ENCODE measurements at places on chromosomes 16 and 17.

DNA sequence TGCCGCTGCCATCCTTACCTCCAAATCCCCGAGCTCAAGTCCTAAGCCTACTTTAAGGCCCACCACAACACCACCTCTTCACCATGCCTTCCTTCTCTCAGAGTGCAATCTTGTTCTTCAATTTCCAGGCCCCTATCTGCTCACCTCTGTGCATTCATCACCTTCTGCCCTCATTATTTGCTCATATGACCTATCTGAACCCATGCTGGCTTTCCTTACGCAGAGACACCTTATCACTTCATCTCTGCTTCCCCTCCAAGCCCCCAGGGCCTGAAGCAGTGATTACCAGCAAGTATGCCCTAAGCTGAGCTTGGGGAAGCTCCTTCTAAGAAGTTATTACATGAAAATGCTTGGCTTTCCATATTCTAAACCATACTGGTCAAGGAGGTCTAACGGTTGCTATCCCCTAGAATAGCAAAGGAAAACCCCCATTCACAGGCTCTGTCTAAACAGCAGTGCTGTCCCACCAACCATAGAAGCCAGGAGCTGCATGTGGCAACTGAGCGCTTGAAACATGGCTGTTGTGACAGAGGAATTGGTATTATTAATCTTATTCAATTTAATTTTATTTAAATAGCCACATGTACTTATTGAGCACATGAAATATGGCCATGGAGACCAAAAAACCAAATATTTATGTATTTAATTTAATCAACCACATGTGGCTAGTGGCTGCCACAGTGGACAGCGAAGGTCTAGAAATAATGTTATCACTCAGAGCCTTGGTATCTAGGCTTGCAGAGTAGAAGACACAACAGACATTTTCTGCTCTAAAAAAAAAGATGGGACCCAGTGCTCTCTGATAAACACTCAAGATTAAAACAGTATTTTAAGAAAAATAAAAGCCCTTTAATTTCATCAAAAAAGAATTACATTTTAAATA is 13.9 kb downstream of the USP7 start:
- no peak for DNase-seq

DNA sequence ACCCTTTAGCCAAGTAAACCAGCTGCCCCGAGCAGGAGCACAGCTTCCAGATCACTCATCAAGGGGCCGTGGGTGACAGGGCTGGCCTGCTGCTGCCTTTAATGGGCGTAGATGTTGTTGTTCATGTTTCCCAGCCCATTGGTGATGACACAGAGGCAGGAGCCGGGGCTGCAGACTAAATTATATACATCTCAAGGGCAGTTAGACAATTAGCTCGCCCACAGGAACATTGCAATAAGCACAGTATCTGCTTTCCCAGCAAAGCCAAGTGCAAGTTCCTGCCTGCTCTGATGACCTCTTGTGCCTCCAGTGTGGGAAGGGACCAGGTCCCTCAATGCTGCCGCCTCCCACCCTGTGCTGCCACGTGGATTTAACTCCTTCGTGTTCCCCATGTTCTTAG is 485.8 kb downstream of the MAF start:
- DNase-seq: no peak

DNA sequence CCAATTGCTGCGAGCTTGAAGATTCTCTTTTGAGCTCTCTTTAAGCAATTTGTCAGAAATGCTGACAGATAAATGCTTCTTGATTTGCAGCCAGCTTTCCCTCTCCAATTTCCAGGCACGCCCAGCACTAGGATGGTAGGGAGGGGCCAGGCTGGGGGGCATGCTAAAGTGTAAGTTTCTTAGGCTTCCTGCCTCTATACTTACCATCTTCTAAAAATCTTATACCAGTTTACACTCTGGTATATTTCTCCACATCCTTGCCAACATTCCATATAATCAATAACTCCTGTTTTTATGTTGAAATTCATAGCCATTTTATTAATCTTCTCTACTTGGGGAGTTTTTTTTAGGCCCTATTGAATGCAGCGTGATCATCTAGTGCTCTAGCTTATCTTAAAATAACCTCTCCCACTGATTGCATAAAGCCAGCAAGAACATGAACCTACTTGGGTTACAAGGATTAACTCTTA is 17.5 kb downstream of the ACSF2 start:
- DNase-seq: no peak

- DNase-seq: no peak
Observed at GRCh38 chr16:68265078-68265920, 973 bp downstream of the SLC7A6 start.

GRCh38 chr17:935485-935884 is 44.1 kb downstream of the NXN start:
- no peak for DNase-seq

- no peak for DNase-seq
Observed at GRCh38 chr17:64075913-64076312, 54.0 kb downstream of the ERN1 start.

DNA sequence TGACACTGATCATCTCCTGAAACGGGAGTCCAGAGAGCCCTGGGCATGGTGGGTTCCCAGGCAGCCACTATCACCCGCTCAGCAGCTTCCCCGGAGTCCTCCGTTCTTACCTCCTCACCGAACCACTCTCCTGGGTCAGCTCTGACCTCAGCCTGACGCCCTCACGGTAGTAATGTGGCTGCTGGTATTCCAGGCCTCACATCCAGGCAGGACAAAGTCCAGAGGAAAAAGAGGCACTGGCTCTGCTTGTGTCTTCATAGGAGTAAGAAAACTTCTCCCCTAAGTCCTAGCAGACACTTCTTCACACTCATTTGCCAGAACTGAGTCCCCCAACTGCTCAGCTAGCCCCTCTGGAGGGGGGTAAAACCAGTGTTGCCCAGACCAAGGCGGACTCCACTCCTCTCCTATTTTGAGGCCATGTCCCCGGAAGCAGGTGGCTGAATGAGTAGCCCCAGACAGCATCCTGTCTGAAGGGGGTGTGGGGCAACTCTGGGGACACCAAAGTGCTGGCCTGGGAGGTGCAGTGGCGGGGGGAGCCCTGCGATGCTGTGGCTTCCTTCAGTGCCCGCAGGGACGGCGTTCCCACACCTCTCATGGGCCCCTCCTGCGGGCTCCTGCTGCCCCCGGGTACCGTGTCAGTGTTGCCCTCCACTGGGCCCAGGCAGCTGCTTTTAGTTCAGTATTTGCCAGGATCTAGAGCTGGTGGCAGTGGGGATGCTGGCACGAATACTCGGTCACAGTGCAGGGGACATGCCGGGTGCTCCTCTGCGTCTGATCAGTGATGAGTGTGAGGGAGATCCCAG is 5.4 kb downstream of the FSCN2 start:
- peak; percentile 49 for DNase-seq

DNA sequence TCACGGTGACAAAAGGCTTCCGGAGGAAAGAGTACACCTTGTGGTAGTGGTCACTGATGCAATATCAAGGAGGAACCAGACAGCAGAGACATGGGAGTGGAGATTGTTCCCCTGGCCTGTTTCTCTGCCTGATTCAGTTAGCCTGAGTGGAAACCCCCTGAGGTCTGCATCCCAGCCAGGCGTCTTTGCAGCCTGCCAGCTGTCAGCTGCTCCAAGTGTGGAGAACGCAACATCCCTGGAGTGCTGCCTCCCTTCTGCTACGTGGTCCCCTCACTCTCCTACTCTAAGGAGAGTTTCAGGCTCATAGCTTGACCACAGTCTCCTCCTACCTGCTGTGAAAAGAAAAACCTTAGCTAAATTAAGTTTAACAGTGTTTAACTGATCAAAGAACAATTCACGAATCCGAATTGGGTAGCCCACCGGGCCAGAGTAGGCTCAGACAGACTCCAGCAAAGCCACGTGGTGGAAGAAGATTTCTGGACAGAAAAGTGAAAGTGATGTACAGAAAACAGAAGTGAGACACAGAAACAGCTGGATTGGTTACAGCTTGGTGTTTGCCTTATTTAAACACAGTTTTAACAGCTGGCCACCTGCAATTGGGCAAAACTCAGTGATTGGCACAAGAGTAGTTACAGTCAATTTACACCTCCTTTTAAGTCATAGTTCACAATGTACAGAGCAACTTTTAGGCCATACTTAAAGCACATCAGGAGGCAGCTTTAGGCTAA is 188.6 kb downstream of the DNAH9 start:
- no peak for DNase-seq

- no peak for DNase-seq
Observed at GRCh38 chr17:48546924-48547807, 2.3 kb upstream of the HOXB2 start.

- peak; percentile 55 for DNase-seq
Observed at GRCh38 chr17:1713878-1714426, 3.8 kb upstream of the TLCD2 start.

Data from NCI-H524 (cell line).